Inflammatory macrophage treated with lipopolysaccharide for 4 hours (primary cell): ENCODE measurements at places on chromosomes 1 and 21.

DNA sequence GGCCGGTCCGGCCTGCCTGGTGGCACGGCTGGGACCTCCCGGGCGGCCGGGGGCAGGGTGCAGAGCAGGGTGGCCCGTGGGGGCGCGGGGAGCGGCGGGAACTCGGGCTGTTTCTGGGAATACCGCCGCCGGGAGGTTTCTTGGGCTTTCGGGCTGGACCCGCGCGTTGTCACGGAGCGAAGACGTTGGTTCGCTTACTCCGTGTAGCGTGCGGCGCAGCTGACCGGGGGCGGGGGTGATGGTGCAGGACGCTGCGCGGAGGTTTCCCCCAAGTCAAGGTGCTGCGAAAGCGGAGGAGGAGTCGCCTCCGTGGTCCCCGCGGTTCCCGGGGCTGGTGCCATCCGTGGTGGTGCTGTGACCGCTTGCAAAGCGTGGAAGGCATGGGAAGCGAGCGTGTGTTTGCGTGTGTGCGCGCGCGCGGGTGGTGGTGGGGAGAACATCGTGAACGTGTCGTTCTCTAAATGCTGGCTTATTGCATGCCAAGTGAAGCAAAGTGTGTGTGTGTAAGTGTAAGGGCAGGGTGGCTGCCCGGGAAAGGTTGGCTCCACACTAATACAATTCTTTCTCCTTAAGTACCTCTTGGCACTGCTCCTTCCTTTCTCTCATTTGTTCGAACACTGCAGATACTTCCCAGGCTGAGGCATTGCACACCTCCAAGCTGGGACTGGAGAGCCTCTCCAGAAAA lies 1.1 kb downstream of the RYR2 start:
- DNase-seq, result no peak

- no peak for DNase-seq
These were observed 17.6 kb downstream of the ADPRS start for GRCh38 chr1:36106269-36106668.

GRCh38 chr1:100875228-100875627 lies 19.4 kb downstream of the EXTL2 start:
- no peak for DNase-seq

GRCh38 chr1:27690183-27690582 lies 18.2 kb upstream of the IFI6 start:
- peak; percentile 41 for DNase-seq

GRCh38 chr21:36479415-36480402 lies at the start of gene CLDN14:
TSS of gene CLDN14 (minus strand) at chr21:36480122. CDS start at chr21:36461695, 18,427 bp downstream.
- DNase-seq, result no peak

DNA sequence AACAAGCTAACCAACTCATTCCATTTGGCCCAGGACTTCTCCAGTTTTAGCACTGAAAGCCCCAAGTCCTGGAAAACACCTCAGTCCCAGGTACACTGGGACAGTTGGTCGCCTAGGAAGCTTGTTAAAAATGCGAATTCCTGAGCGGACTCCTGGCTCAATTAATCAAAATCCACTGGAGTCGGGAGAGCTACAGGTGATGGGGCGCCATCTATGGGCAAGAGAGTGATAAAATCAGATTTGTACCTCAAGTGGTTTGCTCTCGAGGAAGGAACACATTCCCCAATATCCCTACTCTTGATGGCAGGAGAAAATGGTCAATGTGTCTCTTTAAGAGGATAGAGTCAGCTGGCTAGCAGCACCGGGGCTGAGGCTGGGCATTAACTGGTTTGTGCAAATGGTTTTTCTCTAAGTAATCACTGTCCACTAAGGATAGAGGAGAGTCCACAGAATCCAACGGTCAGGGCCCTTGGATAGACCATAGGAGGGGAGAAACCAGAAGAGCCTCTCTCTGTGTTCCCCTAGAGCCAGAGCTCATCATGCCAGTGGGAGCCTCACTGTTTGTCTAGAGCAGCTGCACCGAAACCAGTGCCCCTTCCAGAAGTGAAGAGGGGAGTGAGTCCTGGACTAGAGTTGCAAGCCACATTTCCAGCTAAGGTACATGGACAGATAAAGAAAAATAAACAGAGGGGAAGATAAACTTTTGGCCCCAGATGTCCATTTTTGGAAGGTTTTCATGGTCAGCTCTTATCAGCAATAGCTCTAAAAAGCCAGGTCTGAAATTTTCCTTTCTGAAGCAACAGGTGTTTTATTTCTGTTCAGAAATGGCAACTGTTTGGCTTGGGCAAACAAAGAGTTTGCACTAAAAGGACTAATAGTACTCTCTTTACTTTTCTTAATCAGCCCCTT lies 148.5 kb downstream of the TENT5C start:
- DNase-seq, result peak; percentile 53

- DNase-seq, result no peak
These were observed 44.6 kb upstream of the C1orf174 start for GRCh38 chr1:3944578-3945125.

- no peak for DNase-seq
These were observed 1004.2 kb downstream of the TTLL7 start for GRCh38 chr1:82994616-82995263.

DNA sequence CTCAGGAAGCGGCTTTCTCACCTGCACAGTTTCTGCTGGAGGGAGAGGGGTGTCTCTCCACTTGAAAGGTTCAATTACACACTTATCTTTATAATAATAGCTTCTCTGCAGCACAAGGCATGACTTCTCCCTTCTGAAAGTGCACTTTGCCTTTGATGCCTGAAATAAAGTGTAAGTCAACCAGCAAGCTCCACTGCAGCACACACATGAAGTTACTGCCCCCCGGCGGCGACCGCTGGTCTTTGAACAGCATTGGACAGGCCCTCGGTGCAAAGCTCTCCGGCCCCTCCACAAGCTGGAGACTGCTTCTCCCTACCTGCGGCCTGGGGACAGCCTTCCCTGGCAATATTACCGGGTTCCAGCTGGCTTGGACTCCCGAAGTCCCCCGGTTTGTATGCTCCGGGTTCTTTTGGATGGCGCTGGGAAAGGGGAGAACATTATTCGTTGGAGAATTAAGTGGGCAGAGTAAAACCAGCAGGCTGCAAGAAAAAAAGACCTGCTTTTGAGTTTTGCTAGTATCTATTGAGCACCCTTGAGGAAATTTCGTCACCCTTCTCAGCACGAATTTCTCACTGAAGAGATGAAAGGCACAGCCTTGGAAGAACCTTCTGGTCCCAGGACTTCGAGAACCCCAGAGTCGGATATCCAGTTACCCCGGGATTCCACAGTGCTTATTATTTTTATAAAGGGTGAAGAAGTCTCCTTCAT lies 11.8 kb downstream of the RCAN1 start:
- peak; percentile 63 for DNase-seq

GRCh38 chr1:205669341-205670149 lies 10.8 kb downstream of the SLC45A3 start:
- peak; percentile 59 for DNase-seq

DNA sequence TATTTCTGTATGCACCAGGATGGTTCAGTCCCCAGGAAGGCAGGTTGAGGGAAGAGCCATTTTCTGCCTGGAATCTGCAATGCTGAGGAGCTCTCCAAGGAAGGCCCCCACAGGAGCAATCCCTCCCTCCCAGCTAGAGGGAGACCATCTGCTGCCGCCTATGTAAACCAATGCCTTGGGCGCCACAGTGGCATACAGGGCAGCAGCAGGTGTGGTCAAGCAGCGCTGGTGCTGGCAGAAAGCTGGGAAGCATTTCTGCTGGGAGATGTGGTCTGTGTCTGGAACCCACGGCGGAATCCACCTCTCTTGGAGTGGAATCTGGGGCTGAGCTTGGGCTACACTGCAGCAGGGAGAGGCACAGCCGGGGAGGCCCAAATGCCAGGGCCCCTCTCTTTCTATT lies 283.3 kb downstream of the RRAGC start:
- no peak for DNase-seq

GRCh38 chr1:103162360-103162759 lies 54.0 kb upstream of the COL11A1 start:
- DNase-seq, result no peak

- DNase-seq, result peak; percentile 29
These were observed 1.5 kb upstream of the PRDX6 start for GRCh38 chr1:173475564-173476196.

DNA sequence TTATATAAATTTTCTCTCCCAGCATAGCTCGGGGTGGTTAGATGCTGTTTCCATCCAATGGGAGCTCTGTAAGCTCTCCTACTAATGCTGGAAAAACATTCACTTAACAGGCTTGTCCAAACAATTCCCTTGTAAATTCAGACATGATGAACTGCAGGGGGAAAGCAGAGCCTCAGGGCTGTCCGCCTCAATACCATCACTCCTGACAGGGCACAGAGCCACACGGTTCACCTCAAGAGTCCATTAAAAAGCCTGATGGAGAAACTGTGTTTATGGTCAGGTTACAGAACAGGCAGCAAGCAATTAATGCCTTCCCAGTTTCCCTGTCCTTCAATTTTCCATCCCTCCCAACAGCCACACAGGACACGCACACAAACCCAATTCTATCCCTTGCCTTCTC lies 171.0 kb downstream of the BRINP2 start:
- DNase-seq, result no peak

DNA sequence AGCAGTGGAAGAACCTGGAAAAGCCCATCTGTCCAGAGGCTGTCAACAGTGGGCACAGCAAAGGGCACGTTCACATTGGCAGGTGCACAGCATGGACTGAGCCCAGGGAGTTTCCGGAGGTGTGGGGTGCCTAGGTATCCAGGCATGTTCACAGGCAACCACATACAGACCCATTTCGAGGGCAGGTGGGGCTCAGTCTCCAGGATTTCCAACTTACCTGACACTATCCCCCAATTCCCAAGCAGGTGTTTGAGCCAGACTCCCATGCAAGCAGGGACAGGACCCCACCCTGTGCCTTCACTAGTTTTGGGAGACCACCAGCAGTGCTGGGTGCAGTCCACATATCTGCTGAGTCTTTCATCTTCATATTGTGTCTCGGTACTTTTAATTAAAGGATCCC lies 65.0 kb upstream of the IRF2BP2 start:
- no peak for DNase-seq
